Activated T-helper 1 cell treated with anti-CD3 and anti-CD28 coated beads, Interleukin-2, amount 50 U/mL, for 16 hours (primary cell): ENCODE measurements at places on chromosomes 4 and X.
A peak's percentile ranks its signal among the peaks of the same experiment; 100 is the strongest.

DNA sequence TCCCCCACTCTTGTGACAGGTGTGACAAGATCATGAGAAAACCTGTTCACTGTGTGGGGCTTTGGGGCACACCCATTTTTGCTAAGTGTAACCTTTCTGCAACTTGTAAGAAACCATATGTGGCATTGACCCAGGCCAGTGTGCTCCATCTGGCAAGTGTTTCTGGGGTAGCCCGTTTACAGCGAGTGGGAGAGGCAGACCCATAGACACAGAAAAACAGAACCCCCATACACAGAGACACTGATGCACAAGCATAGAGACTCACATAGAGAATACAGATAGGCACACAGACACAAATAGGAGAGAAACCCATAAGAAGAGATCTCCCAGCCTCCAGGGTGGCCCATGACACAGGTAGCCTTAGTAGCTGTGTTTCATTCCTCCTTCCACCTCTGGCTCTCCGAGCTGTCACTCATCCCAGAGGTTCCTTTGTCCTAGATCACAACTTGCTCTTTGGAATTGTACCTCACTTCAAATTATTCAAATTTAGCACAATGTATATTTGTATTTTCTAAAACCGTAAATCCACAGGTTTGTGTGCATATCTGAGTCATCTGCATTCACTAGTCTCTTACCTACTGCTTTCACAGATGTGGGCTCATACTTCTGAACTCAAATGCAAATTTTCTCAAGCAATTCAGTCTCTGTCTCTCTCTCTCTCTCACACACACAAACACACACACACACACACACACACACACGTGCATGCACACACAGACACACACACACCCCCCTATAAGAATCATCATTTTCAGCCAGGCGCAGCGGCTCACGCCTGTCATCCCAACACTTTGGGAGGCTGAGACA is 114.4 kb downstream of the SH3KBP1 start:
- DNase-seq, result no peak

GRCh38 chrX:38305971-38306370 is 21.3 kb downstream of the RPGR start:
- DNase-seq, result no peak

DNA sequence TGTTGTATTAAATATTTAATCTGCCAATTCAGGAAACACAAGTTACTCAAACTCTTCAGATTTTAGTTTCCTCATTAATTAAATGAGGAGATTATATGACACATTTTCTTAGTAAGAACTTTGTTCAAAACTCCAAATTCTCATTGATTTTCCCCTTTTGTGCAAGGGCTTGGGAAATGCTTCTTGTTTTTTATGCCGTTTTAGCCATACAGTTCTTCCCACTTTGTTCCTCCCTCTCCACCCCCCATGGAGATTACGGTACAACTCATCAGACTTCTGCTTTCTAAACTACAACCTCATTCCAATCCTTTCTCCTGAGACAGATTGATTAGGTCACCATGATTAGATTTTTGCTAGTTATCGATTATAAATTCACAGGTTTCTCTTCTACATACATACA is 10.9 kb upstream of the BBS7 start:
- no peak for DNase-seq

- DNase-seq, result no peak
Measured at GRCh38 chr4:163858515-163858914, 364.0 kb downstream of the TMA16 start.

- DNase-seq, result no peak
Measured at GRCh38 chr4:185892165-185892564, 80.2 kb upstream of the SORBS2 start.

GRCh38 chr4:84583876-84584380 is 1.0 kb downstream of the CDS1 start:
- no peak for DNase-seq

GRCh38 chr4:15006416-15007024 is 4.2 kb downstream of the CPEB2 start:
- DNase-seq, result no peak

- DNase-seq, result no peak
Measured at GRCh38 chr4:37054531-37055077, 189.9 kb upstream of the NWD2 start.

DNA sequence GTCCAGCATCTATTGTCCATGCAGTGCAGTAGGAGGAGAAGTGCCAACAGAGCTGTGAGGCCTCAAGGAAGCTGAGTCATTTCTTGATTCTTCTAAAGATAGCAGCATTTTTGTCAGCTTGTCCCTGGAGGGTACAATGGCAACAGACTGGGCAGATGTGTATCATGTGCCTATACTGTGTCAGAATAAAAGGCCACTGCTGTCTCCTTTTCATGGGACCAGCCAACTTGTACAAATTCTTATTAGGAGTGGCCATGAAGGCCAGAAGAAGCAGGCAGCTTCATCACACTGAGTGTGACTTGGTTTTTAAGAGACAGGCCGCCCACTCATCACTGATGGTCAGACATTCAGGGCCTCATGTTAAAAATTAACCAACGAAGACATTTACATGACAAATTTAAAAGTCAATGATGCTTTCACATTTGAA is 185.0 kb upstream of the FAM241A start:
- DNase-seq, result no peak

DNA sequence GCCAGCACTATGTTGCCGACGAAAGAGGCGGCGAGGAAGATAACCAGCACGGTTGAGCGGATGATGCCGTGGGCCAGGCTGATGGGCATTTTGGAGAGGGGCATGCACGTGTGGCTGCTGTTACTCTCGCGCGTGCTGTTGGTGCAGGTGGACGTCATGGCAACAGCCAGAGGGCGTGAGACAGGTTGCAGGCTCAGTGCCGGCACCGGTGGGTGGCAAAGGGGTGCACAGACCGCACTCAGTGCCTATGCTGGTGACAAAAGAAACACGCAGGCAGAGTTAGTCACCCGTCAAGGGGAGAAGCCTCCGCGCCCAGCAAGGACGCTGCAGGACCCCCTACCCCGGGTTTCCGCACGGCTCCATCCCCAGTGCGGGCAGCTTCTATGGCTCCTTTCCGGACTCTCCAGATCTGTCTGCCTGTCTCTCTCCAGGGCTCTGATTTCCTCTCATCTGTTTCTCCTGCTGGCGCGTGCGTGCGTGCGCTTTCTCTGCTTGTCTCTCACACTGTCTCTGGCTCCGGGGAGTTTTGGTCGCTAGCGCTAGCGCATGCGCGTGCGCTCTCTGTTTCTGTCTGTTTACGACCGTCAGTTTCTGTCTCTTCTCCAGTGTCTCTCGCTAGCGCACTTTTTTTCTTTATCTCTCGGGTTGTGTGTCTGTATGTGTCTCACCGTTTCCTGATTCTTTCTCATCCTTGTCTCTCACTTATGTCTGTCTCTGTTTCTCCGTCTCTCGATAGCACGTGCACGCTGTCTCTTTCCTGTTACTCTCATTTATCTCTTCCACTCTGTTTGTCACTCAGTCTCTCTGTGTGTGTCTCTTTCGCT is 2.1 kb downstream of the GPR101 start:
- DNase-seq, result peak; percentile 13

DNA sequence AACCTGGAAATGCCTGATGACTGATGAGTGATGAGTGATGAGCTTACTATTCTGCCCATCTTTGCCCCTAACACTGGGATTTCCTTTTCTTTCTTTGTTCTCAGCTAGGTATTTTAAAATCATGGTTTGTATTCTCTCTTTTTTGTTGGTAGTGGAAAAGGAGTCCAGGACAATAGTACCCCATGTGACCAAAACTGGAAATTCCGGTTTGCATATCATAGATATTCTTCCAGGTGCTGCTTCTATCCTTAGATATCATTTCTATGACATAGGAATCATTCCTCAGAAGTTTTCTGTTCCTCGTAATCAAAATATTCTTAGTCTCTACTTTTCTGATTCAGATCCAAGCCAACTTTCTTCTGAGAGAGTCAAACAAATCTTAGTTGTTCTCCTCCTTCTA is 320.5 kb upstream of the TET2 start:
- no peak for DNase-seq

GRCh38 chr4:35757836-35758235 is 486.5 kb downstream of the ARAP2 start:
- DNase-seq, result no peak

DNA sequence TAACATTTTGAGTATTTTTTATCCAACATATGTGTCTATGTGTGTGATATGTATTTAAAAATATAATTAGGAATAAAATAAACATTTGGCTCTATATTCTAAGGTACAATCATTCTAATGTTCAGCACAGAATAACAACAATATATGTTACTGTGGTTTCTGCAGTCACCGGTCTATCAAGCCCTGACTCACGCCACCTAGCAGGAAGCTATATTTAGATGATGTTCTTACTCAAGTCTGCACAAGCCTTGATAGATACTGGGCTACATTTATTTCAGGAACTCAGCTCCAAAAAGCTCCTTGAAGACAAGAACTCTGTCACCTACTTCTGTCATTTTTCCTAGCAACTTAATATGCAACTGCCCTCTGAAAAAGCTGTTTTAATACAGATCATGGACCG is 152.0 kb upstream of the FTHL17 start:
- DNase-seq, result no peak

DNA sequence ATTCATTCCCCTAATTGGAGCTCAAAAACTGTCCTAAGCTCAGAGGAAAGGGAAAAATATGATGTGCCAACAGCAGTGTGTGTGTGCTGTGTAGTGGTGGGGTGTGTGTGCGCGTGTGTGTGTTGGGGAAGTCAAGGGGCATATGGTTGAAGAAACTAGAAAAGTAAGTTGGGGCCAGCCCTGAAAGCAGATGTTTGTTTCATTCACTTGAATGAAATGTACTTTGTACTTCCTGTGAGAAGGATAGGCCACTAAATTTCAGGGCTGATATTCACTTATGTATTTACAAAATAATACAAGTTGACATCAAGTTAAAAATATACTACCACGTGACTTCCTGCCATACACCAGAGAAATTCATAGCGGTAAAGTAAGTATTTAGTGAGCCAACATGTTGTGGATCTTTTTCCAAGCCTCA is 151.3 kb upstream of the JADE1 start:
- no peak for DNase-seq

- peak; percentile 57 for DNase-seq
Measured at GRCh38 chr4:51844153-51845054, 1.5 kb downstream of the DCUN1D4 start.

DNA sequence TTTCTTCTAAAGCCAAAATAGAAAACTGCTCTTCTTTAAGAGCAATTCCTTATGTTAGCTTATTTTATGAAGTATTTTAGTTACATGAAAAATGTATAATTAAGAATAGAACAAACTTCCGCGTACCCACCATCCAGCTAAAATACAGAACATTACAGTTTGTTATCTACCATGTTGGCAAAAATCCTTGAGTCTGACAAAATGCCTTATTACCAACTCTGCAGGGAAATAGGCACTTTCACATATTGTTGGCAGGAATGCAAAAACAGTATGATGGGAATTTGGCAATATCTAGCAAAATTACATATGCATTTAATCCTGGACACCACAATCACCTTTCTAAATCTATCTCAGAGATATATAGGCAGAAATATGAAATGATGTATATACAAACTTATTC is 32.4 kb upstream of the SLAIN2 start:
- DNase-seq, result no peak

DNA sequence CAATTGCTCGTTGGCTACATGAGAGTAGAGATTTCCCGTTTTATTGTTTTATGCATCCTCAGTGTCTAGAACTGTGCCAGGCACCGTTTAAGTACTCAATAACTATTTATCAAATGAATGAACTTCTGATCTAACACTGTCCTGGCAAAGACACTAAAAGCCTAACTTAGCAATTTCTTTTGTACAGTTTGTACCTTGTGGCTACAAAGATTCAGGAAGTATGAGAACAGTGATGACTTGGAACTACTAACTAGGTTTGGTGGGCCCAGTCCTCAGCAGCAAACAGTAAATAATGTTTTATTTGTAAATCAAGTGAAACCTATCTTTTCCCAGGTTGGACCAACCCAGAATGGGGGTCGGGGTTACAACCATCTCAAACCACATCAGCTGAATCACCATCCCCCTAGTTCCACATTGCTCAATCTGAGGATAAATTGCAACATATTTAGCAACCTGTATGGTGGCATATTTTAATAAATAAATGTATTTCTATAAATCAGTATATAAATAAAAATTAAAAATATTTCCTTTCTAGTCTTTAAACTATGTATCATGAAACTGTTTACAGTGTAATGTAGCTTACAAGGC is 12.3 kb upstream of the SCRG1 start:
- DNase-seq, result no peak

DNA sequence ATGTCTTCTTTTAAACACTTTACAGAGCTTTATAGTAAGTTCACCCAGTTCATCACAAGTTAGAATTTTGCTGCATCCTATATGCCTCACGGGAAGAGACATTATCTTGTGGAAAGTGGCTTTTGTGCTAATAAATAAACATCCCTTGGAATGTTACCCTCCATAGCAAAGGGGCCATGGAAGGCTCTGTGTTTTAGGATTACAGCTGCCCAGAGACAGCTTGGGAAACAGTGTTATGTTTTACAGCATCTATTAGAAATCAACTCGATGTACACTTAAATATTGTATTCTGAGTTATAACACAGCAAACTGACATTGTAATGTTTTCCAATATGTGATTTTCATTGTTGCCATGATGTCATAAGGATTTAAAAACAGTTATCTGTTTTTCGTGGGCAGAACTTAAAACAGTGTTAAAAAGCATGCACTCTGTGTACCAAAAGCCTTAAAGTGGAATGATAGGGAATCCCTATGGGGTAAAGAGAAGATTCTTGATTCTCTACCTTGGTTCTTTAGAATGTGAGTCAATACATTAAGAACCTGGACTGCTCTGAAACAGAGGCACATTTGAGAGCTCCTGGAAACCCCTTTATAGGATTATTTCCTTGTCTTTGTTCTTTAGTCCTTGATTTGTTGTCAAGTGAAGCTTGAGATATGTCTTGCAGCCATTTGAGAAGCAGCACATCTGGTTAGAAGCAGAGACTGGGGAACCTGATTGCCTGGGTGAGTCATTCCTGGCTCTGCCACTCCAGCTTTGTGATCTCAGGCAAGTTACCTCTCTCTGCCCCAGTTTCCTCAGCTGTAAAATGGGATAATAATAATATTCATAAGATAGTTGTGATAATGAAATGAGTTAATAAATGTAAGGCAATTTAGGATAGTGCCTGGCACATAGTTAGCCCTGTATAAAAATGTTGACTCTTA is 41.6 kb downstream of the ARHGAP10 start:
- DNase-seq, result no peak

DNA sequence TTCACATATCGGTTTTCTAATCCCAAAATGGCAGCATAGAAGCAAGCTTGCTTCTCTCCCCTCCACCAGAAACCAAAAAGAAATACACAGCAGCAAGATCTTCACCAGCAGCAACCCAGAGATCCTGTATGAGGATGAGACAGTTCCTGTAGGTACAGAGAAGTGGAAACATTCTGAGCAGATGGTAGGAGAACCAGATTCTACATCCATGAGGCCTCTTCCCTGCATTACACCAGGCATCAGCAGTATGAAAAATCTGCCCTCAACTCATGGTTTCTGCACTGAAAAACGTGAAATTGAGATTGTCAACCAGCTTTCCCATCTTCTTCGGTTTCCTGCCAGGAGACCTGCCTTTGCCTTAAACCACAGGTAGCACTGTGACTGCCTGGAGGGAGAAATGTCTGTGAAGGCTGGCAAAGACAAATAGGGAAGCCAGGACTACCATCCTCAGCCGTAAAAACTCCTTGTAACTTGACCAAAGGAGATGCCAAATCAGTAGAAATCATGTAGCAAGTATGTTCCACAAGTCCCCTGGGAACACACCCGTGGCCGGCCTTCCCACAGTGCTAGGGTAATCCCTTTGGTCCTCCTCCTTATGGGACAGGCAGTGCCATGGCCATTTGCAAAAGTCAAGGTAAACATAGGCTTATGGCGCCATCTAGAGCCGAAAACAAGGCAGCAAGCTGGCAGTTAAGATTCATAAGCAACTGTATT is 24.0 kb upstream of the MTHFD2L start:
- no peak for DNase-seq
